ENCODE measurements at places on chromosomes 16 and 17.

- no peak for DNase-seq
Measured at GRCh38 chr16:87715658-87716057, 50.1 kb downstream of the KLHDC4 start.

DNA sequence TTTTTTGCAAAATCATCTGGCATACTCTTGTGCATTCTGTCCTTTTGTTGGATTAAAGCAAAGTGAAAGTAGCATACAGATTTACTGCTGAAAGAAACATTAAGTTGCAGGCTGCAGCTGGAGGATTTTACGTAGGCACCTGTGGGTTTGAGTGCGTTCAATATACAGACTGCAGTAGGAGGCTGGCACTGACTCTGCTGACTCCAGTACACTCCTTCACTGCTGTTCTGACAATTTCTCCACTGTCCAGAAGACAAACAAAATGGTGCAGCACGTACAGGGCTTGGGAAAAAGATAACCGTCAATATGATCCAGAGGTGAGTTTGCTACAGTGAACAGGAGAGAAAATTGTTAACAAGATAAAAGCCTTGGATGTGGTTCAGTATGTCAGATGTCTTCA lies 73.3 kb downstream of the TANC2 start:
- DNase-seq, result peak; percentile 52

DNA sequence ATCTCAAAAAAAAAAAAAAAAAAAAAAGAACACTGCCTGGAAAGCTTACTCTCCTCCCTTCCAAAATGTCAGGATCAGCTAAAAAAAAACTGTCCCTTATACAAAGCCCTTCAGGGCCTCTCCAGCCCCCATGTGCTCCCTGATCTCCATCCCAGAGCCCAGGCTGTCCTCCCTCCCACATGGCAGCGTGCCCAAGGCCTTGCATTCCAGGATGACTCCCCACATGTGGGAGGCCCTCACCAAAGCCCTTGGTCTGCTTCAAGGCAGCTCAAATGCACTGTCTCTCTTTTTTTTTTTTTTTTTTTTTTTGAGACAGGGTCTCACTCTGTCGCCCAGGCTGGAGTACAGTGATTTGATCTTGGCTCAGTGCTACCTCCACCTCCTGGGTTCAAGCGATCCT lies 2.3 kb downstream of the FDXR start:
- no peak for DNase-seq

- DNase-seq, result no peak
Measured at GRCh38 chr16:89113152-89113547, 19.5 kb downstream of the ACSF3 start.

DNA sequence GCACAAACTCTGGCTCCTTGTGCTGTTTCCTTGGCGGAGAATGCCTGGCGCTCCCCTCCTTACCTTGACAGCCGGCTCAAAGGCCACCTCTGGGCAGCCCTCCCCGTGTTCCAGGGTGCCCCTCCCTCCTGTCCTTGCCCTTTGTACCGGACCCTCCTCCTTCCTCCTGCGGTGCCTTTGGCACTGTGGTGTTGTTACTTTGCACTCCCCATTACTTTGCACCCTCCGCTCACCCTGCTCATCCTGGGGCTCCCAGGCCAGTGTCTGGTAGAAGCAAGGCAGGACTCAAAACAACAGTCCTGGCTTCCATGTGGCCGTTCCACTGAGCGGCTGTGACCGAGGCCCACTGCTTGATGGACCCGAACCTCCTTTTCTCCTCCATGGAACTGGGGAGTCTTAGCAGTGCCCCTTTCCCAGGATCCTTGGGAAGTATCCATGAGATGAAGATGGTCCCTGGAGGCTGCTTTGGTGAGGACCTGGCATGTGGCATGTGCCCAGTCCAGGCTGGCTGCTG lies 147.8 kb downstream of the CMIP start:
- no peak for DNase-seq

GRCh38 chr17:74499992-74500391 lies 31.3 kb downstream of the CD300LB start:
- DNase-seq, result no peak

DNA sequence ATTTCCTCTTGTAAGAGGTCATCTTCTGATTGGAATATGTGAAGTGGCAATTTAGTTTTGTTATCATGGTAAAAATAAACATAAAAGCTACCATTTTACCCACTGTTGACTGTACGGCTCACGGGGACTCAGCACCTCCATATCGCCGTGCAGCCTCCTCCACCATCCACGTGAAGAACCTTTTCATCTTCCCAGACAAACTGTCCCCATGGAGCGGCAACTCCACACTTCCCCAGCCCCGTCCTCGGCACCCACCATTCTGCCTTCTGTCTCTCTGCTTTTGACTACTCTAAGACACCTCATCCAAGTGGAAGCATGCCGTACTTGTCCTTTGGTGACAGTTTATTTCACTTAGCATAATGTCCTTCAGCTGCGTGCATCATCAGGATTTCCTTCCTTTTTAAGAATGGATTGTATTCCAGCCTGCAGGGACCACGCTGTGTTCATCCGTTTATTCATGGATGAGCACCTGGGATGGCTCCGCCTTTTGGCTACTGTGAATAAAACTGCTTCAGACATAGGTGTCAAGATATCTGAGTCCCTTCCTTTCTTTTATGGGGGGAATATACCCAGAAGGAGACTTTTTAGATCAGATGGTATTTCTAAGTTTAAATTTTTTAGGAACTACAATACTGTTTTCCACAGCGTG lies 14.3 kb downstream of the FBXO31 start:
- no peak for DNase-seq

DNA sequence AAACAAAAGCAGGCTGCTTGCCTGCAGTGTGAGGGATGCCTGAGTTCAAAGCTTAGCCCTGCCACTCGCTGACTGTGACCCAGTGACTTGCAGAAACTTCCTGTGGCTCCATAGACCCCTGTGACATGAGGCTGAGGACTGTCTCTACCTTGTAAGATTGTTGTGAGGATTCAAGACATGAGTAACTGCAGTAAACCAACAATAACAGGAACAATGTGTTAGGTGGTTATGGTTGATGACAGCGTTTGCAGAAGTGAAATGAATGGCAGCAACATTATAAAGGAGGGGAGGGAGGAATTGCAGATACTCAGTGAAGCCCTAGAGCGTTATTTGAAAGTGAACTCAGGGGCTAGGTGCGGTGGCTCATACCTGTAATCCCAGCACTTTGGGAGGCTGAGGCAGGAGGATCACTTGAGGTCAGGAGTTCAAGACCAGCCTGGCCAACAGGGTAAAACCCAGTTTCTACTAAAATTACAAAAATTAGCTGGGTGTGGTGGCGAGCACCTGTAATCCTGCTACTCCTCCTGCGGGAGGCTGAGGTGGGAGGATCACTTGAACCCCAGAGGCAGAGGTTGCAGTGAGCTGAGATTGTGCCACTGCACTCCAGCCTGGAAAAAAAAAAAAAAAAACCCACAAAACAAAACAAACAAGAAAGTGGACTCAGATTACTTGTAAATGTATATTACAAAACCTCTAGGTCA lies 33.5 kb upstream of the EMP2 start:
- DNase-seq, result no peak

DNA sequence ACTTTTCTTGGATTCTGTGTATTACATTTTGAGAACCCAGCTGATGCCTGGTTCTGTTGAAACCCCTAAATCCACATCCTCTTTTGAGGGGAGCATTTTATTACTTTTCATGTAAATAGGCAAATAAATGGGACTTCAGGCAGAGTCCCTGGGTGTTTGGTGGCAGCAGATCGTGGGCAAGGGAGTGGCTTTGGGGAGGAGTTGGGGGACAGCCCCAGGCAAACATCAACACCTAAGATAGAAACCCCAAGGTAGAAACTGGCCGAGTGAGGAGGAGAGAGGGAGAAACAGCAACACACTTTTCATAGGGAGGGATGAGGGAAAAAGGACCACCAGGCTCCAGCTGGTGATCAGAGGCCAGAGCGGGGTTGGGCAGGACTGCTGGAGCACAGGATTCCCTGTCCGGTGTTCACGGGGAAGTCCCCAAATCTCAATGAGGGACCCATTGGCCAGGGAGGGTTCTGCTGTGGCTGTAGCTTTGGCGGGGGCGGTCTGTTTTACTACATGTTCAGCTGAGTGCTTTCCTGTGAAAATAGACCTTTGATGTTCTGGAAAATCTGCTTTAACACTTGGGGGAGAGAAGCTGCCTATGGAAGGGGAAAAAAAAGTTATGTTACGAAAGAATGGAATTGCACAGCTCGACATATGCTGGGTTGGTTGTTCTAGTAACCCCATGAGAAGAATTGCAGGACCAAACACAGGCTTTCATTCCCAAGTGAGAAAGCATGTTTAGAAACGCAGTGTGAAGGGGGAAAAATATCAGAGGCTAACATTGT lies 46.6 kb downstream of the MSI2 start:
- DNase-seq, result no peak

DNA sequence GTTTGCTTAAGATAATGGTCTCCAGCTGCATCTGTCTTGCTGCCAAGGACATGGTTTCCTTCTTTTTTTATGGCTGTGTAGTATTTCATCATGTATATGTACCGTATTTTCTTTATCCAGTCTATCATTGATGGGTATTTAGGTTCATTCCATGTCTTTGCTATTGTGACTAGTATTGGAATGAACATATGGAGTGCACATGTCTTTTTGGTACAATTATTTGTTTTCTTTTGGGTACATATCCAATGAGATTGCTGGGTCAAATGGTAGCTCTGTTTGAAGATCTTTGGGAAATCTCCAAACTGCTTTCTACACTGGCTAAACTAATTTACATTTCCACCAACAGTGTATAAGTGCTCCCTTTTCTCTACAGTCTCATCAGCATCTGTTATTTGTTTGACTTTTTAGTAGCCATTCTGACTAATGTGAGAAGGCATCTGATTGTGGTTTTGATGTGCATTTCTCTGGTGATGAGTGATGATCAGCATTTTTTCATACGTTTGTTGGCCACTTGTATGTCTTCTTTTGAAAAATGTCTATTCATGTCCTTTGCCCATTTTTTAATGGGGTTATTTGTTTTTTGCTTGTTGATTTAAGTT lies 66.2 kb downstream of the TNFRSF13B start:
- DNase-seq, result no peak

- no peak for DNase-seq
Measured at GRCh38 chr16:81493755-81494433, 49.3 kb downstream of the CMIP start.

Data from COR-L47 (cell line).